ENCODE measurements at places on chromosomes 6 and 20.

- no peak for DNase-seq
Observed at GRCh38 chr6:133245422-133245903, 4.3 kb downstream of the EYA4 start.

GRCh38 chr6:170463101-170463721, 89.9 kb downstream of the PSMB1 start:
- DNase-seq: no peak

DNA sequence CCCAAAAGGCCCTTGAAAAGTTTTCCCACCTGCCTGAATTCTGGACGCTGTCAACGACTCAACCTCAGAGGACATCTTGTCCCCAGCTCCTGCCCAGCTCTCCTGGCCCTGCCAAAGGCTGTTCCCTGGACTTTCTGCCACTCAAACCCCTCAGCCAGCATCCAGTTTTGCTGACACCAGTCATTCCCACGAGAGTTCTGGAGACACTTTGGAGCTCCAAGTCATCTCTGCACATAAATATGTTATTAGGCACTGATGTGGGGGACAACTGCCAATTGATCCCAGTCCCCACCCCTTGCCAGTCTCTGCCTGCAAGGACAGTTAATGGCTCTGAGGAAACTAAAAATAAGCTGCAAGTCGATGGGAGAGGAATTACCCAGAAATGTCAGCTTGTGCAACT, 38.9 kb upstream of the KCNB1 start:
- DNase-seq: no peak

DNA sequence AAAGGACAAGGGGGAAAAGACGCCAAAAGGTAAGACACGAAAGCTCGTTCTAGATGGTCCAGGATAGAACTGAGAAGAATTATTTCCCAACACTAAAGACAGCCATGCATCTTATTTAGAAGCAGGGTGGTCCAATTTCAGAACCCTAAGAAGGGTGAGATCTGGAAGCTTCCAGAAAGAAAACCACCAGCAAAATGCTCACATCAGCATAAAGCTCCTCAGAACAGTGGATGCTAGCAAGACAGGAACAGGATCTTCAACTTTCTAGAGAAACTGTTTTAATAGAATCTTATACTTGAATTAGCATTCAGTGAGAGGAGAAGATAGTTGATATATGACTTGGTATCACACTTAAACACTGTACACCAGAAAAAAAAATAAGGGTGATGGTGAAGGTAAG, 101.5 kb downstream of the ZFP64 start:
- no peak for DNase-seq

DNA sequence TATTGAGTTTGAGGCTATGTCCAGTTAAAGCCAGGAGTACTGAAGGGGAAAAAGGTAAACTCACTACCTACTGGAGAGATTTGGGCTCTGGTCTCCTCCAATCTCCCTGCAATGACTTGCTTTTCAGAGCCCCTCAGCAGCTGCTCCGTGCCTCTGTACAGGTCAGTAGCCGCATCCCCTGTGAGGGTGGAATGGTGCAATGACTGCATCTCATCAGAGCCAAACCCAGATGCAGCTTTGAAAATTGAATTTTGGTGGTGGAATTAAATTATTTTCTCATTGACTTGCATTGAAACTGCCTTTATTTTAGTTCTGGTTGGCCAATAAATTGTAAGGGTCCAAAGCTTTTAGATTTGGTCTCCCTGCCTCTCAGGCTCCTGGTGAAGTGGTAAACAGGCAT, 166.7 kb downstream of the DLL1 start:
- DNase-seq: no peak

GRCh38 chr6:156809446-156810178, 32.4 kb downstream of the ARID1B start:
- DNase-seq: no peak

- no peak for DNase-seq
Observed at GRCh38 chr20:8645326-8645725, 423.6 kb upstream of the PLCB4 start.
